ENCODE measurements at places on chromosomes 1 and 21. TPM values are rescaled to one million over a fixed set of nuclear protein-coding genes. Genes with fewer than 3 reads are reported as not detected.

SELE gene
- total RNA-seq: not detected

INAVA gene
- 10.3 TPM for total RNA-seq

ZNF695 gene
- total RNA-seq: 1.5 TPM

- no peaks in the 10 kb centered on the region for H3K27me3 ChIP-seq
- no peaks in the 10 kb centered on the region for H3K4me1 ChIP-seq
- no peak overlapping the region for H3K27ac ChIP-seq
Observed at GRCh38 chr1:90356991-90357390, 360.1 kb downstream of the BARHL2 start.

GLIS1 gene
- total RNA-seq: not detected

GRCh38 chr1:47498551-47498950 is 60.7 kb downstream of the FOXD2 start:
- no peaks in the 10 kb centered on the region for H3K4me1 ChIP-seq
- no peak for DNase-seq
- peaks cover 14% of the 10 kb centered on the region for H3K27me3 ChIP-seq
- no peak overlapping the region for H3K27ac ChIP-seq

YIPF1 gene
- 27.1 TPM for total RNA-seq

DNA sequence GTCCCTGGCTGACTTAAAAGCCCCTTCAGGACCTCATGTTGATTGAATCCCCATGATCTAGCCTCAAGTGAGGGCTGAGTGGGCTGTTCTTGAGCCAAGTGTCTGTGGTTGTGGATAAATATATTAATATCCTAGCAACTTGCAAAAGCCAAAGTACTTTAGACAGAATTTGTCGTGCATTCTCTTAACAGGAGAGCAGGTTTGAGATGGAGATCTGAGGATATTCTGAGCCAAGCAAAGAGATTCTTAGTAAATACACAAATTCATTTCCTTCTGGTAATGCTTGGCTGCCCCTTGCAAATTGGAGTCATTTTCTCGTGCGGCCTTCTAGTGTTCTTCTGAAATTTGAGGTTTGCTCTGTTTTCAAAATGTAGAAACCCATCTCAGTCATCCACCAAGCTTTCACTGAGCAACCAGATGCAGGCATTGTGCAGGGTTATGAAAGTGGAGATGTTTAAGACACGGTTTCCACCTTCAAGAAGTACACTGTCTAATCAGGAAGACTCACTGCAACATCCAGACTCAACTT is 242.1 kb upstream of the JUN start:
- H3K4me1 ChIP-seq: peaks cover 32% of the 10 kb centered on the region
- H3K27ac ChIP-seq: peak overlapping the region; percentile 53
- DNase-seq: peak; percentile 83

DNA sequence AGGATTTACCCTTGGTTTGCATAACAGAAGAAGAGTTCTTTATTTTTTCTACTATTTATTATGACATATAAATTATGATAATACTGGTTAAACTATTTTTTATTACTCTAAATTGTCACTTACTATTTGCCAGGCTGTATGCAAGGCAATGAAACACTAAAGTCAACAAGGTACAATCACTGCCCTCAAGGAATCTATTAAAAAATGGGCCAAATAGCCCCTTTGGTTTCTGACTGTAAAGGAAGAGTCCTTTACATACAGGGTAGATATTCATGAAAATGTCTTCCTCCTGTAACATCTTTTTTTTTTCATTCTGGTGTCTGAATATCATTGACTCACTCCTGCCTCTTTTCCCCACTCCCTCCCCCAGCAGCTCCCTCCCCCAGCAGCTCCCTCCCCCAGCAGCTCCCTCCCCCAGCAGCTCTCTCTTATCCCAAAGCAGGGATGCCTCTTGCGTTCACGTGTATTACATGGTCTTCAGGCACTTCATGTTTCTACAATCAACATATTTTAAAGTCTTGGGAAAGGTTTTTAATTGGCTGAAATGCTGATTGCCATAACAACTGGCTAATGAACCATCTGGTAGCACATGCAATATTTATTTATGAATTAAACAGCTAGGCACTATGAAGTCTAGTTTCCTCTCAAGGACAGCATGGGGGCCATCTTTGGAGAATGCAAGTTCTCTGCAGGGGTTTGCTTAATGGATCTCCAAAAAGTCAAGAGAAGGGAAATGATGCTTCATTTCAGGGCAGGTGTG is 400.4 kb upstream of the PLXNA2 start:
- DNase-seq: no peak
- no peaks in the 10 kb centered on the region for H3K36me3 ChIP-seq
- H3K4me1 ChIP-seq: no peaks in the 10 kb centered on the region
- no peaks in the 10 kb centered on the region for H3K27me3 ChIP-seq

DNA sequence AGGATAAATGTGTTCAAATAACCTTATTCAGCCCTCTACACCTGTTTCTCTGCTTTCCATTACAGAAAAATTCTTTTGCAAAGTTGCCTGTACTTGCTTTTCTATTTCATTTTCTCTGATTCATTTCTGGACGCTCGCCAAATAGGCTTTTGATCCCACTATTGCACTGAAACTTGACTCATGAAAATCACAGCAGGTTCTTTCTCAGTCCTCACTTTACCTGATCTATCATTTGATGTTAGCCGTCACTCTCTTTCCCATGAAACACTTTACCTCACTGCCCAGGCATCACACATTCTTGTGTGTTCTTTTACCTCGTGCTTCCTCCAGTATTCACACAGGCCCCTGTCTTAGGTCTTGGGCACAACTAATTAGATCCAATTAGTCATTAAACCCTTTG is 26.2 kb downstream of the HSPA13 start:
- DNase-seq: no peak
- H3K4me1 ChIP-seq: no peaks in the 10 kb centered on the region
- no peaks in the 10 kb centered on the region for H3K36me3 ChIP-seq
- H3K27me3 ChIP-seq: no peaks in the 10 kb centered on the region
- H3K27ac ChIP-seq: no peak overlapping the region

DNA sequence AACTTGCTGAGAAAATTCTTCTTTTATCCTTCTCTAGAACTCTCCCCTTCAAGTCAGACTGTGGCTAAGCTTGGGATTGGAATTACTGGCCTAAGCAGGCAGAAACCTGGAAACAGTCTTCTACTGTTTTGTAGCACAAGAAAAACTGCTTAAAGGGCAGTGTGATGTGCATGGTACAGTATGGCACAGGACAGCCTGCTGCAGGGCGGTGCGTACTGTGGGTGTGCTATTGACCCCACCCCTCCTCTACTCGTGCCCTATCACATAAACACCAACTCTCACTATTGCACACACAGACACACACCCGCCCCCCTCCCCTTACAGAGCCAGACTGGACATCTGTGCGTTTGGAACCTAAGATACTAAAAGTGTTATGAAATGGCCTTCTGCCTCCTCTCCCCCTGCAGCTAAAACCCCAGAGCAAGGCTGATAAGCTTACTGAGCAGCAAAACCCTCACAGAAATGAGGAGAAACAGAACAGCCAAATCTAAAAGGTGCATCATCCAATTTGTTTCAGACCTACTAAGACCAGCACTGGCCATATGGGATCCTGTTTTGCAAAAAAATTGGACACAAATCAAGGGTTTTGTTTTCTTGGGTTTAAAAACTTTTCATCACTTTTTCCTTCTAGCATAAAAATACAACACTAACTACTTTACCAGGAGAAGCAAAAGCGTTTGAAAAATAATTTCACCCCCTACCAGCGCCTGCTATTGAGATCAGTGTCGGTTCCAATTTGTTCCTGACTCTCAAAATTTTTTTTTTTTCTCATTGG is 355.8 kb upstream of the LYPLAL1 start:
- no peaks in the 10 kb centered on the region for H3K27me3 ChIP-seq
- no peaks in the 10 kb centered on the region for H3K36me3 ChIP-seq
- no peak overlapping the region for H3K4me3 ChIP-seq
- H3K27ac ChIP-seq: no peak overlapping the region

DNA sequence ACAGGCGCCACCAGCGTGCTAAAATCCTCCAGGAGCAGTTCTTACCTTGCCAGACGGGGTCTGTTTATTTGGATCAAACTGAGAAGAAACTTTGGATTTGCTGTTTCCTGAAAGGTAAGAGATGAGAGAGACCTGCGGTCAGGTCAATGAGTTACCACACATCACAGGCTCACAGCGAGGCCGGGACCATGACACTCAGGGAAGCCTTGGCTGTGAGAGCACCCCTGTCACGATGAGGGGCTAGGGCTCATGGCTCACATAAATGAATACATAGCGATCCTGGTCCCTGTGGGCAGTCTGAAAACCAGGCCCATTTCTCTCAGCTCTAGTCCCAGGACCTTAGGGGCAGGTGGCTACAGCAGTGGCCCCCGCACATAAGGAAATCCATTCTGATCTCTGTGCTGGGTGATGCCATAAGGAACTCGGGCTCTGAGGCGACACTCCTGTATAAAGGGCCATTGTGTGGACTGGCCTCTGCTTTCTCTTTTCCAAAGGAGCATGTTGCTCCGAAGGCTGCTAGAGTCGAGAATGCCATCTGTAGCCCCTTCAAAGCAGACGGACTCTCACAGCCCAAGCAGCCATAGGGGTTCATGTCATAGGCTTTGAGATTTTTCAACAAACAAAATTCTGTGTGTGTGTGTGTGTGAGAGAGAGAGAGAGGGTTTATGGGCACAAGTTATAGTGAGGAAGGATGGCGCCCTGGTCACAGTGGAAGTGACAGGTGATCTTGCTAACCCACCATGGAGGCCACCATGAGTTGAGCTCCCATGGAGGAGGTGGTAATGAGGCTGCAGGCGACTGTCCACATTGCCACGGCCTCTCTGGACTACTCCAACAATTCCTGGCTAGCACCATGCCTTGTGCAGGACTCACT is 9.0 kb upstream of the SRM start:
- H3K27me3 ChIP-seq: no peaks in the 10 kb centered on the region
- peaks cover 53% of the 10 kb centered on the region for H3K36me3 ChIP-seq
- H3K4me1 ChIP-seq: no peaks in the 10 kb centered on the region
- no peak overlapping the region for H3K4me3 ChIP-seq

- H3K27me3 ChIP-seq: no peaks in the 10 kb centered on the region
- no peak for DNase-seq
- no peak overlapping the region for H3K4me3 ChIP-seq
- H3K27ac ChIP-seq: no peak overlapping the region
- no peaks in the 10 kb centered on the region for H3K4me1 ChIP-seq
- peaks cover 3% of the 10 kb centered on the region for H3K36me3 ChIP-seq
Observed at GRCh38 chr1:117859901-117860300, 69.5 kb downstream of the GDAP2 start.

DRAXIN gene
- total RNA-seq: 0.79 TPM

- no peak overlapping the region for H3K4me3 ChIP-seq
- no peak overlapping the region for H3K27ac ChIP-seq
- H3K36me3 ChIP-seq: no peaks in the 10 kb centered on the region
- H3K4me1 ChIP-seq: no peaks in the 10 kb centered on the region
Observed at GRCh38 chr1:187624812-187625545, 796.2 kb downstream of the PLA2G4A start.

- H3K4me3 ChIP-seq: no peak overlapping the region
- H3K36me3 ChIP-seq: peaks cover 10% of the 10 kb centered on the region
- H3K4me1 ChIP-seq: no peaks in the 10 kb centered on the region
- H3K27me3 ChIP-seq: no peaks in the 10 kb centered on the region
Observed at GRCh38 chr1:47257224-47257623, 25.2 kb upstream of the TAL1 start.

SPAG17 gene
- 0.67 TPM for total RNA-seq

DNA sequence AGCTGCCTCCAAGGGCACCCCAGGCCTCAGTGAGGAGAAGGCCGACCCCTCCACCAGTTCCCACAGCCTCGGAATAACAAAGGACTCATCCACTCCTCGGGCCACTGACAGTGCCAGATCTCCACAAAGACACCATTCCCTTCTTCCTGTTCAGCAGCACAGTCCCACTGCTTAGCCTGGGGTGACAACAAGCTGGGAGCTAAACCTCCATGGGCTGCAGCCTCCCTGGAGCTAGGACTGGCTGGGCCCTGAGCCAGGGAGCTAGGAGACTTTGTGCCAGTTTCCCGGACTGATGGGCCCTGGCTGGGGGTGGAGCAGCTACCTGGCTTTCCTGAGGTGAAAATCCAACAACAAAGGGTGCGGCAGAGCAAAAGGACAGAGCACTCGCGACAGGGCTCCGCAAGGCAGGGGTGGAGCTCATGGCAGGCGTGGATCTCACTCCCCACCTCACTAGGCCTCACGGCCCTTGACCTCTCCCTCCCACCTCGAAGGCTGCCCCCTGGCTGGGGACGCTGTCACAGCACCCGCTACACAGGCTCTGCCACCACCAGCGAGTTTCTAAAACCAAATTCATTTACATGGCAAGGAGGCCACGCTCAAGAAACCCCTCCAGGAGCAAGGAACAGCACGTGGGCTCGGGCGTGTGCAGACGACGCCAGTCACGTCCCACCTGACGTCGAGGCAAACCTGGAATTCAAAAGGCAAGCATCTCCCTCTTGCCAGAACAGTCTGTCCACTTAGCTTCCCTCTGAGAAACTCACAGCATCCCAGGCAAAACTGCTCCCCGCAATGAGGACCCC is 13.8 kb downstream of the SLC35E2B start:
- DNase-seq: no peak
- no peak overlapping the region for H3K4me3 ChIP-seq
- no peak overlapping the region for H3K27ac ChIP-seq
- H3K27me3 ChIP-seq: no peaks in the 10 kb centered on the region

- peaks cover 8% of the 10 kb centered on the region for H3K4me1 ChIP-seq
- H3K36me3 ChIP-seq: no peaks in the 10 kb centered on the region
- H3K27ac ChIP-seq: no peak overlapping the region
- no peak overlapping the region for H3K4me3 ChIP-seq
- H3K27me3 ChIP-seq: no peaks in the 10 kb centered on the region
Observed at GRCh38 chr1:235059221-235059620, 69.4 kb downstream of the TOMM20 start.

FCRL4 gene
- 0.48 TPM for total RNA-seq

DNA sequence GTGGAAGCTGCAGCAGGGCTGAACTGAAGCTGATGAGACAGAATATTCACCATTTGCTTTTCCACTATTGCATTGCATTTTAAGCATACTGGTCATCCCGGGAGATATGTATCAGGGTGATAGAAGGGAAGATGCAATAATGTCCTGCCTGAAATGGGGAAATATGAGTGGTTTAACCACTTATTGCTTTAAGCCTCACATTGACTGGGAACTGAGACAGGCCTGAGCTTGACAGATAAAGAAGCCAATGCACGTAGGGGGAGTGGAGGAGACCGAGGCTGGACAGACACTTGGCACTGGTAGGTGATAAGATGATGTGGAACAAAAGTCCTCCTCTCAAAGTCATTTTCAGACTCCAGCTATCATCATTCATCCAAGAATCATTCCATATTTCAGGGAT is 911.7 kb upstream of the NCAM2 start:
- H3K4me3 ChIP-seq: no peak overlapping the region
- H3K4me1 ChIP-seq: no peaks in the 10 kb centered on the region
- no peak for DNase-seq
- no peaks in the 10 kb centered on the region for H3K36me3 ChIP-seq
- no peak overlapping the region for H3K27ac ChIP-seq

- no peaks in the 10 kb centered on the region for H3K36me3 ChIP-seq
- no peak overlapping the region for H3K4me3 ChIP-seq
- no peak overlapping the region for H3K27ac ChIP-seq
- peak; percentile 54 for DNase-seq
- no peaks in the 10 kb centered on the region for H3K4me1 ChIP-seq
Observed at GRCh38 chr1:117339866-117340700, 27.2 kb upstream of the MAN1A2 start.

FAM163A gene
- total RNA-seq: not detected

CENPF gene
- total RNA-seq: 22.9 TPM

EPHA2 gene
- 140 TPM for total RNA-seq

IL20 gene
- total RNA-seq: not detected

S100A8 gene
- not detected for total RNA-seq

GRCh38 chr1:29033829-29034466 is 89.8 kb downstream of the TMEM200B start:
- no peaks in the 10 kb centered on the region for H3K4me1 ChIP-seq
- peak; percentile 10 for DNase-seq
- no peaks in the 10 kb centered on the region for H3K27me3 ChIP-seq
- H3K36me3 ChIP-seq: no peaks in the 10 kb centered on the region
- no peak overlapping the region for H3K27ac ChIP-seq
- H3K4me3 ChIP-seq: no peak overlapping the region
